NCI-H1694 treated with DMSO at 0.1 percent for 48 hours (cell line): ENCODE measurements at places on chromosomes 3 and 15.

GRCh38 chr3:101778385-101779046 is 495 bp upstream of the NXPE3 start:
- DNase-seq: no peak

DNA sequence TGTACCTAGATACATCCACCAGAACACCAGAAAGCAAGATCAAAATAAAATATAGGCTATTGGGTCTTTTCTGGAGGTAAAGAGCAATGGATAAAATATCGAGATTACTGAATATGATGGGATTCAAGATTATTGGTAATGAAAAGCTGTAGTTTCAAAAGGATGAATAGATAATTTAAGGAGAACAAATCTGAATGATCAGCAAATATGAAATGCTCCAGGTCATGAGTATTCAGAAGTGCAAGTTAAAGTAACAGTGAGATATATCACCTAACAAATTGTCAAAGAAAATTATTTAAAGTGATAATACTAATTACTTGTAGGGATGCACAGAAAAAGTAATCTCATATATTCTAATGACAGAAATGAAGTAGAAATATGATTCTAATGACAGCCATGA is 409.6 kb upstream of the MDFIC2 start:
- DNase-seq: no peak

DNA sequence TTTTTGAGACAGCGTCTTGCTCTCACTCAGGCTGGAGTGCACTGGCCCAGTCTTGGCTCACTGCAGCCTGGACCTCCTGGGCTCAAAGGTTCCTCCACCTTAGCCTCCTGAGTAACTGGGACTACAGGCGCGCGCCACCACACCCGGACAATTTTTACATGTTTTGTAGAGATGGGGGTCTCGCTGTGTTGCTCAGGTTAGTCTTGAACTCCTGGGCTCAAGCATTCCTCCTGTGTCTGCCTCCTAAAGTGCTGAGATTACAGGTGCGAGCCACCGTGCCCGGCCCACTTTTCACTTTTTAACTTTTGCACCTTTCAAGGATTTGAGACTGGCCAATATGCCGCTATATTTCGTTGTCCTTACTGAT is 750 bp upstream of the ITGB5 start:
- no peak for DNase-seq

- no peak for DNase-seq
Observed at GRCh38 chr3:196969134-196969659, 564 bp upstream of the PIGZ start.

DNA sequence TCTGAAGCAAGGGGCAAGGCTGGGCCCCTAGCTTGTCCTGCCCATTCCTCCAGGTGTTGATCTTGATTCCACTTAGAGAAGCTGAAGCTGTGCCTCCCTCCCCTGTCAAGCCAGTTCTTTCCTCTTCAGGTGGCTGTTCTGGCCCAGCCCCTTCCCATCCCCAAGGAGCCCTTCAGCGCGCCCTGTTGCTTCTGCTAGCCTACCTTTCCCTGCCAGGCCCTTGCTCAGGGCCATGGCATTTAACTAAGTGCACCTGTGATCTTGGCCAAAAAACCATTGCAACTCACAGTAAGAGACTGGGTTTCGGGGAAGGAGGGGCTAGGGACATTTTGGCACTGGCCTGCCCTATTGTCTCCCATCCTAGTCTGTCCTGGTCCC is 1.9 kb upstream of the WDR6 start:
- DNase-seq: no peak

GRCh38 chr3:192844836-192845525 is 72.7 kb downstream of the MB21D2 start:
- no peak for DNase-seq

- DNase-seq: no peak
Observed at GRCh38 chr15:69941706-69942495, 155.8 kb downstream of the TLE3 start.

DNA sequence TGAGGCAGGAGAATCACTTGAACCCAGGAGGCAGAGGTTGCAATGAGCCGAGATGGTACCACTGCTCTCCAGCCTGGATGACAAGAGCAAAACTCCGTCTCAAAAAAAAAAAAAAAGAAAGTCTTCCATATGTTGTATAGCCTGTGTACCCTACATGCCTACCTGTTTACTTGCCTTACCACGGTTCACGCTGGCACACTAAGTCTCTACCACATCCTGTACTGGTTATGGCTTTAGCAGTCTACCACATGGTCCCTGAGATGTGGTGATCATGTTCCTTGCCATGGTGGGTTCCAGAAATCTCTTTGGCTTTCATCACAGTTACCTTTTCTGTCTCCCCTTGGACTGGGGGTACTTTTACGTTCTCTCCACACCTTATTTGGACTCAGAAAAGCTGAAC is 63.8 kb upstream of the TBC1D5 start:
- DNase-seq: no peak

DNA sequence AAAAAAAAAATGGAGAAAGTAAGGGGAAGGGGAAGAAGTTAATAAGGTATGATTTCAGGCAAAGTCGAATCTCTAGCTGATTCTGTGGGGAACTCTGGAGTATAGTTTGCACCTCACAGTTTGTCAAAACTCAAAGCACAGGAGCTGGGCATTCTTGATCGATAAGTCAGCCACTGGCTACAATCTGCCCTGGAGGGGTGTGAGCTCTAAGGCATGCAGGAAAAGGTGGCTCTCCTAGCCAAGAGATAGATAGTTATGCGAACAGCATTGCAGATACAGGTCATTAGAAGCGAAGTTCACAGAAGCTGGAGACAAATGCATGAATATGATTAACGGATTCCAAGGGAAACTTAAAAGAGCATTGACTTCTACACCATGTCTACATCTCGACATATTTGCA is 952.6 kb downstream of the AGBL1 start:
- DNase-seq: no peak

DNA sequence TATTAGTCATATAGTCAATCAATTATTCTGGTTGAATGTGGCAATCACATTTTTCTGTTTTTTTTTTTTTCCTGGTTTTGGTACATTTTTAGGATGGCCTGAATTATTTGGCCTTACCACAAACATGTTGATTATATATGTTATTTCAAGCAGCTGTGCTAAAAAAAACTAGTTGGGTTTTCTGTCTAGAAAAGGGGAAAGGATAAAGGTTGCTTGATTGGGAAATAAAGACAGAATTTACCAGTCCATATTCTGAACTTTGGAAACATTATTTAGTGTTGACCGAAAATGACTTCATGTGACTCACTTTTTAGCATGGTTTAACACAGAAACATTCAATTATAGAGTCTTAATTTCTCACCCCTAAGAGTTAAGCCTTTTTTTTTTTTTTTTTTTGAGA is 8.1 kb downstream of the MORF4L1 start:
- DNase-seq: no peak

GRCh38 chr3:112966633-112967032 is 8.3 kb downstream of the CD200R1 start:
- no peak for DNase-seq

DNA sequence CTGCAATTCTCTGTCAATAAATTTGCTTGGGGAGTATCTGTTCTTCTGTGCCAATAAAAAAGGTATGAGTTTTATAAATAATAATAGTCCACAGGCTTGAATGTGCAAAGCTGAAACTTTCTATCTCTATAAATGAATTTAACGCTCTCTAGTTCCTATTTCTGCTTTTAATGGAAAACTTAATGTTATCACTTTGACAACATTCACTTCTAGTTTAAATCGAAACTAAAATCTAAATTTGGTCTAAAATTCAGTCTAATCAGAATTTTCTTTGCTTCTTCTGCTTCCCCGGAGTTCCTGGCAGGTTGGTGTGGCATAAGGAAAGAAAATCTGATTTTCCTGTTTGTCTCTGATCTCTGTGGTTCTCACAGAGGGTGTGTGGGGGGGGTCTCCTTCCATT is 450.1 kb upstream of the TBL1XR1 start:
- no peak for DNase-seq

DNA sequence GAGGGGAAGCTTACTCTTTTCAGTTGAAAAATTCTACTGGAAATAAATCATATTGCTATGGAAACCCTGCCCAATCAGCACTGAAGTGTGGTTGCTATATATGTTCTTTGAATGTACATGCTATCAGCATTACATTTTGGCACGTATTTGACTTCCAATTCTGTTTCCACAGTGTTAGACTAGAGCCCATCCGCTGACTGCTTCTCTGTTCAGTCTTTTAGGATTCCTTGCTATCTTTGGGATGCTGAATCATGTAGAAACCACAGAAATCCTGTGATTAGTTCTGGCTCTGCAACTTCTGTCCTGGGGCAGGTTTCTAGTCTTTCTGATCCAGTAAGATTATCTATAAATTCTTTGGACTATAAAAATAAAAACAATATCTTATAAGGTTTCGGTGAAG is 128.2 kb upstream of the SLC7A14 start:
- no peak for DNase-seq

DNA sequence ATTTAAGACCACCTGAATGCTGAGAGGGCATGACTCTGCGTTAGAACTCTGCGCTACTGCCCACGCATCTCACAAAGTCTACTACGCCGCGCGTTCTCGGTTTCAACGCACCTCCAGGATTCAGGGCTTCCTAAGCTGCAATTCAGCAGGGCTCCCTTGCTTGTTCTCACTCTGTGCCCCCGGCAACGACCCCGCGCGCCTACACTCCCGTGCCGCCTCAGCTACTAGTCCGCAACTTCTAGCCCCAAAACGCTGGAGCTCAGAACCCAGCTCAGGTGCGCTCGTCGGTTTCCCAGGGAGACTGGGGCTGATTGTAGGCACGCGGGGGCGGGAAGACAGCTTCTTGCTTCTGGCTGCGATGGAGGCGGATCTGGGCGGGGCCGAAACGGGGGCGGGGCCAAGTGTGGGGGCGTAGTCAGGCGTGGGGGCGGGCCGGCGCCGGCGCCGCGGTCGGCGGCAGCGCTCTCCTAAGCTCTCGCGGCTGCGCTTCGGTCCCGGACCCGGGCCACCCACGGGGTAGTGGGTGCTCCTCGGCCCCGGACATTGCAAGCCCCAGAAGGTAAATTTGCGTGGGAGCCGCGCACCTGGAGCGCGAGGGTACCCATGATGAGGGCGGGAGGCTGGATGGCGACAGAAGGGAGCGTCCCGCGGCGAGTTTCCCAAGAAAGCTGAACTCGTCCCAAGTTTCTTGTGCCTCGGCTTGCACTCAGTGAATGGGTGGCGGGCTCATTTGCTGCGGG is at the start of gene ARHGEF26:
Gene ARHGEF26 (plus strand): TSS at position 430 of the 740 bp plus-strand sequence. CDS start 603 bp downstream, outside the sequence.
- DNase-seq: no peak

DNA sequence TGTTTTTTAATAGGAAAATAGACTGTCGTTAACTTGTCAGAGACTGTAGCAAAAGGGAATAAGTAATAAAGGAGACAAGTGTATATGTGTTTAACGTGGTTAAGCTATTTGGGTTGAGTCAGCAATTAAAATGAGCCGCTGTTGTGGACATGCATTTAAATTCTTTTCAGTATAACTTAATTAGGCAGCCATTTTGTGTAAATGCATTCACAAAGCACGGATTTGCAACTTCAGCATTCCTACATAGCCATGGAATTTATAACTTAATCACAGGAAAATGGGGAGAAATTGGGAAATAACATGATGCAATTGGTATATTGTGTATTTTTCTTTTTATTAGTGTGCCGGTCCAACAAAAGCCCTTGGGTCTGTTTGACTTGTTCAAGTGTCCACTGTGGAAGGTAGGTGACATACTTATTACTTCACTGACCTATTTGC is 27.9 kb downstream of the USP3 start:
- DNase-seq: no peak

DNA sequence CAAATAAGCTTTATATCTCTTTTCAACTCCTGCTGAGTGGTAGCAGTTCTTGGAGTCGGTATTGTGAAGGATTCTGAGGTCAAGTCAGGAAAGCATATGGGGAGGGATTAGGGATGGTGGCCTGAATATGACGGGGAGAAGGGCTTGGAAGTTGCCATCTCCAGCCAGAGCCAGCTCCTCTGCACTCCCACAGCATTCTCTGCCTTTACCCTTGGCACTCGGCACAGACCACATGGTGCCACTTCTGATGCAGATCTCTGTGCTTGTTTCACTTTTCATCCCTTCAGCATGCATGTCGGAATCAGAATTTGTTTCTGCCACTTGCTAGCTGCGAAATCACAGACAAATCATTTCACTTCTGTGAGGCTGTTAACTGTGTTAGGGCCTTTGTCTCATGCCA is 52.5 kb downstream of the RAB11A start:
- no peak for DNase-seq

GRCh38 chr3:13288732-13289718 is 131.1 kb downstream of the NUP210 start:
- DNase-seq: no peak

DNA sequence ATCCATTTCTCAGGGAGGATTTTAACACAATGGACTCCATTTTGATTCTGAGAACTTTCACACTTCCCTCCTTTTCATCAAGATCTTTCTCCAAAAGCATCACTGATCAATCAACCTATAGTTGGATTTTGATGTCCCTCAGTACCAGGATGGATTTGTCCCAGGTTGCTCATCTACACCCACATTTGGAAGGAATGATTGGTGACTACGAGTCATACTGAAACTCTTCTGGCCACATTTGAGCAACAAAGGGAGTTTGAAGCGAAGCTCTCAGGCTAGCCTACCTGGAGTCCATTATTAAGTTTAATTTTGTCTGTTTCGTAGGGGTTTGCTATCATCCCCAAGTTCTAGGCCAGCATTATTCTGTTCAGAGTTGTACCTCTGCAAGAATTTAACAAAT is 31.3 kb upstream of the ATP8B4 start:
- DNase-seq: no peak

DNA sequence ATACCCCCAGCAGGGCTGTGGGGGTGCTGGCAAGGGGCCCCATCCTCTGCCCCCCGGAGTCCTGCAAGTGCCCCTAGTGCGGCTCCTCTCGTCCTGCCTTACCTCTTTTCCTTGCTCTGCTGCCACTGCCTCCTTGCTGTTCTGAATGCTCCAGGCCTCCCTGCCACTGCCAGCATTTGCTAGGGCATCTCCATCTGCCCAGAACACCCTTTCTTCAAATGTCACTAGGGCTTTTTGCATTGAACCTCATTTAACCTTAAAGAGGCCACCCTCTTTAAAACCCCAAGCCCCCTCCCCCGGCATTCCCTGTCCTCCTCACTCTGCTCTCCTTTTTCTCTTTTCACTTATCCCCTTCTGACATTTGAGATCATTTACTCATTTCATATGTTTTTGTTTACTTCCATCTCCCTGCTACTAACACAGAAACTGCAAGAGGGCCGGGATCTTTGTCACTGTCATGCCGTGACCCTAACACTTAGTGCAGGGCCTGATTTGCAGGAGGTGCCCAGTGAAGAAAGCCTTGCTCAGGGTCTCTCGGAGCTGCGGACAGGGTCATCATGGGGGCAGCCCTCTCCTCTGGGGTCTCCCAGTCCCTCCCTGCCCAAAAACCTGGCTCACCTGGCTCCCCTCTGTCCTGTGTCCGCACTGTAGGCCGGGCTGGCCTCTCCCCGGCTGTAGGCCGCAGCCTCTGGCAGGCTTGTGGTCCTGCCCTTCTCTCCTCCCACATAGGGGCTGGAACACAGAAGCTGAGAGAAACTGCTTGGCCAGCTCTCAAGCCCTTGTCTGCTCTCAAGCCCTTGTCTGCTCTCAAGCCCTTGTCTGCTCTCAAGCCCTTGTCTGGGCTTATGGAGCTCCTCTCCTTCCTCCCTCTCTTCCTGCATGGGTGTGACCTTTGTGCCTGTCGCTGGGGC is at the start of gene ACOX2:
Gene ACOX2 (minus strand): TSS at position 690 of the 911 bp plus-strand sequence. CDS start 2,084 bp downstream, outside the sequence.
- DNase-seq: no peak
